ENCODE measurements at places on chromosomes 2 and 18. TPM values are rescaled to one million over a fixed set of nuclear protein-coding genes. Genes with fewer than 3 reads are reported as not detected.
A peak's percentile ranks its signal among the peaks of the same experiment; 100 is the strongest.

The MOCOS gene
- total RNA-seq: 0.11 TPM

DNA sequence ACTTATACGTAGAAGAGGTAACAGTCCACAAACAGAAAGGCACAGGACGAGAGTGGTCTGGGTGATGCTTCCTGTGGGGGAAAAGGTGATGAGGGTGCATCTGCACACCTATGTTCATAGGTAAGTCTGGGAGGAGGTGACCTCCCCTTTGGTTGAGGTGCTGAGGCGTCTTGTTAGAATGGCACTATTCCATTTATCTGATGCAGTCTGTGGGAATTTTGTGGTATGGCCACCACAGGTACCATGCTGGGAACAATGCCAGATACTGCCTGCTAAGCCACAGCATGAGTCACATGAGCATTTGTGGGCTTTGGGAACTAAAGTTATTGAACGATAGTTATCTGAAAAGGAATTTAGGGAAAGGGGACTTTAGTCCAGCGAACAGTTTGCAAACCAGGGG, 27.9 kb downstream of the IL37 start:
- no peaks in the 10 kb centered on the region for H3K27me3 ChIP-seq
- H3K4me1 ChIP-seq: no peaks in the 10 kb centered on the region
- no peaks in the 10 kb centered on the region for H3K36me3 ChIP-seq
- no peak for DNase-seq
- no peak overlapping the region for H3K27ac ChIP-seq
- no peak overlapping the region for H3K4me3 ChIP-seq

GRCh38 chr18:11040823-11041656, 108.3 kb downstream of the PIEZO2 start:
- H3K4me1 ChIP-seq: no peaks in the 10 kb centered on the region
- DNase-seq: peak; percentile 36
- H3K27ac ChIP-seq: no peak overlapping the region

DNA sequence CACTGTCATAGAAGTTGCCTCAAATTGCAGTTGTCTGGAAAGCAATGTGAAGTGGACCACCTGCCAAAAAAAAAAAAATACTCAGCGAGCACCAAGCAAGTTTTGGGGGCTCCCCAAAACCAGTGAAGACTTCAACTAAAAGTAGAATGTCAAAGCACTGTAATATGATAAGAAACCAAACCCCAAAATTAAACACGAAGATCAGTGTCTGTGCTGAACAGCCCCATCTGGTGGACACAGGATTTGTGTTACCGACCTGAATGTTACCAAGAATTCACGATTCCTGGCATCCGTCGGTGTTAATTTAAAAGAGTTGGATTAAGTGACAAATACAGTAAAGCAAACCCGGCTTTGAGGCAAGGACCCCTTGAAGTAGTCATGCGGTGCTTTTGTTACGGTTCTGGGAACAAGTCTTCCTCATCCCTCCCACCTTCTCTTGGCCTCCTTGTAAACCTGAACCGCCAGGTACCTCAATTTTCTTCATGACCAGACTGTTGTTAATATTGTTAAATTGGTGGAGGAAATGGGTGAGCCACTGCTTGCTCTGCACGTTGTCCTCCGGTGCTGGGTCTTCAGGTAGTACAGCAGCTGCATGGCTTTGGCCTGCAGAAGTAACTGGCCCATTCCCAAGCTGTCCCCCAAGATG, 31.3 kb upstream of the SSB start:
- H3K4me3 ChIP-seq: peak overlapping the region; percentile 4
- DNase-seq: peak; percentile 71
- no peak overlapping the region for H3K27ac ChIP-seq

GRCh38 chr2:235493775-235494715, at the start of gene AGAP1:
AGAP1 (plus strand) TSS chr2:235494043.
- H3K27ac ChIP-seq: no peak within 1 kb of the TSS
- H3K27me3 ChIP-seq: peaks cover 52% of the 10 kb centered on the region
- H3K36me3 ChIP-seq: no peaks in the 10 kb centered on the region
- H3K4me1 ChIP-seq: peaks cover 4% of the 10 kb centered on the region
- peak; percentile 30 for DNase-seq
- peak within 1 kb of the TSS; percentile 73 for H3K4me3 ChIP-seq

DNA sequence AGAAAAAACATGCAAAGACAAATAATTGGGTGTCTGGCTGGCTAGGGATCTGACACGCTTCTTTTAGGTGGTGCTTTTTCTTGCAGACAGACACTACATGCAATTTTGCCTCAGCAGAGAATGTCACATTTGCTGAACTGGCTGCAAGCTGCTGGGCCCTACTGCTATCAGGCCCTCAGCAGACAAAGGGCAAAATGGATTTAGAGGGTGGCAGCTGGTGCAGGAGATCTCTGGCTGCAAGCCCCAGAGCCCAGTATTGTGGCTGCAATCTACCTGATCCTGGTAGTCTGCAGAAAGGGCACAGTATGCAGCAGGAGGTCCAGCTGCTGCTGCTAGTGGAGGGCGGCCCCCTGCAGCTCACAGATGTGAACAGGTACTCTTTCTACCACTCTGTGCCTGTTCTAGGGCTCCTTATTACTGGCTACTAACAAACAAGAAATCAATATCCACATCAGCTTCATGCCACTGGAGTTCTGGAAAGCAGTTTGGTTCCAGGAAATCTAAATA, 796.7 kb upstream of the CELF4 start:
- peaks cover 2% of the 10 kb centered on the region for H3K4me1 ChIP-seq
- no peaks in the 10 kb centered on the region for H3K36me3 ChIP-seq
- H3K4me3 ChIP-seq: no peak overlapping the region
- H3K27ac ChIP-seq: no peak overlapping the region
- no peak for DNase-seq
